ENCODE measurements at places on chromosomes 5 and 9.

- DNase-seq = no peak
These were observed 100.6 kb downstream of the ZCCHC7 start for GRCh38 chr9:37220971-37221370.

DNA sequence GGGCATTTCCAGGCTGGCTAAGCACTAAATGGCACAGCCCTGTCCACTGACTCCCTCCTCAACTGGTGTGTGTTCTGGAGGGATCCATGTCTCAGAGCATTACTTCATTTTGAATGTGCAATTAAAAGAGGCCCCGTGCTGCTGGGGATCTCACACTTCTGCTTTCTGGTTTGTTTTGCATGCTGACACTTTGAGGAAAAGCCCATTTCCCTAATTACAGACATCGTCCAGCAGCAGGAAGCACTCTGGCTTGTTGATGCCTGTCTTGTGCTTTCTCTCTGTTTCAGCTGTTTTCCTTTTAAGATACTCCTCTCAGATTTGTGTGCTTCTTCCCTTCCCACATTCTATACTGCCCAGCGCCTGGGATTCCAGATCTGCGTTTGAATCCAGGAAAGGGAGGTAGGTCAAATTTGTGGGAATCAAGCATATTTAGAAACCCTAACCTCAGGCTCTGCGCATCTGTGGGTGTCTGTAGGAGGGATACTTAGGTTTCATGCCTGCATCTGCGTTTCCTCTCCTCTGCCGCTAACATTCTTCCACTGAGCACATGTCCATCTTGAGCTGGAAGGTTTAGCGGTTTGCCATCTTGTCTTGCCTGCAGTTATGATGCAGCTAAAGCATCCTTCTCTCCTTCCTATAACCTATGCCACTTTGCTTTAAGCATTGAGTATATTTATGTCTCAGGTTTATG, 25.7 kb downstream of the SYK start:
- DNase-seq = peak; percentile 22

DNA sequence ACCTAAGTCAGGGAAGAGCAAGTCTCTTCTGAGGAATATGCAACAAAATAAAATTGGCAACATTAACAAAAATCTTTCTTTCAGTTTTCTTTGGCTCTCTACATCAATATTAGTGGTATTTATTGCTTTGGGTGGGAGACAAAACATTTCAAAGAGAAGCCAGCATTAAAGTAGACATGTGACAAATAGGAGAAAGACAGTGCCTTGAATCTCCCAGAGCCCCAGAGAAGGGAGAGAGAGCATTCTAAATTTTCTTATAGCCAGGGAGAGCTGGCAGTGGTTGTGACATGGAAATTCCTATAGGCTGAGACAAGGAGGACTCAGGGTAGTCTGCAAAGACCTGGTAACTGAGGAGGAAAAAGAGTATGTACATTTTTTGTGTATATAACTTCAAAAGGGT, 79.4 kb upstream of the NREP start:
- no peak for DNase-seq

DNA sequence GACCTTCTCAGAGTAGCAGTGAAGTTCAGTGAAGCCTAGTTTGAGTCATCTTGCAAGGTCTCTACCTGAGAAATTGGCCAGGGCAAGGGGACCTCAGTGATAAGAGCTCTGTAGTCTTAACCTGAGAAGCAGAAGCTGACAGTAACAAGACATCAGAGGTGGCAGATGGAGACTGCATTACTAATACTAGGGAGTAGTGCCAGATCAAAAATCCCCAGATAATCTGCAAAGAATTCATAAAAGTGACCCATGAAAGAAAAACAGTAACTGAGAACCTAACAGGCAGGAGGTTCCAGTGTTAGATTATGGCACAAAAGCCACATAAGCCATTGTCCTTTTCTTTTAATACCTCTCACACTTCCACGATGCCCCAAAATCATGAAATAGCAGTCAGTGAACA, 175.5 kb downstream of the MUSK start:
- DNase-seq = no peak

DNA sequence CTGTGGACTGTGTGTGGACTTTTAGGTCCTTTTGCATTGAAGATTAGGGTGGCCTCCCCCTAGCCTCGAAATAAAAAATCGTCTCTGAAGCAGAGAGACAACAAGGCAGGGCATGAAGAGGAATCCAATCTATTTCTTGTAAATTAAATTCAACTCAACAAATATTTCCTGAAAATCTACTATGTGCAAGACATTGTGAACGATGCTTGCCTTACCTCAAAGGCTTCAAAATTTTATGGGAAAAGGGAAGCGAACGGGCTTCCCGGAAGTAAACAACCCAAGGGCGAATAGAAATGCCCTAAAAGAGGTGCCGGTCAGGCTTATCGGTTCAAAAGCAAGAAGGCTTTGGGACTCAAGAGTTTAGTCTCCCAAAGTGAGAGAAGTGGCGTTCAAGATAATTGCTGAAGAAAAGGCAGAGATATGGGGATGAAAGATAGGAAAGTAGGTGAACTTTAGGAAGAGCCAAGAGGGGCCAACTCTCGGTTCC, 525 bp downstream of the KIF24 start:
- DNase-seq = peak; percentile 45

GRCh38 chr9:105236261-105236660, 8.2 kb upstream of the SLC44A1 start:
- DNase-seq = no peak

GRCh38 chr9:18473652-18474279, at the start of gene ADAMTSL1:
Gene ADAMTSL1 (plus strand): TSS chr9:18474153. CDS start chr9:18474233, 80 bp downstream.
- peak; percentile 47 for DNase-seq

GRCh38 chr5:151770383-151771258, 1.1 kb upstream of the G3BP1 start:
- peak; percentile 25 for DNase-seq

- no peak for DNase-seq
These were observed 507.3 kb downstream of the ISL1 start for GRCh38 chr5:51890435-51891116.

DNA sequence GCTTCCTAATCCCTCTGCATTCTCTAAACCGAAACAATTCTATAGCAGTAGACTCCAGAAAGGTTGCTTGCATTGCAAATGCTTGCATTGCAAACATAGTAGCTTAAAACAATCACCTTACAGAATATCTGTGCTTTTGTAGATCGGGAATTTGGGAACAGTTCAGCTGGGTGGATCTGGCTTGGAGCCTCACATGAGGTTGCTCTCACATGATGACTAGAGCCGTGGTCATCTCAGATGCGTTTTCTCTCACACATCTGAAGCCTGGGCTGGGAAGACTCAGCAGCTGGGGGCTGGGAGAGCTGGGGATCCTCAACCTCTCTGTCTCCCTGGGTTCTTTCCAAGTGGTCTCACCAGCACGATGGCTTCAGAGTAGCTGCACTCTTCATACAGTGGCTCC, 127.8 kb downstream of the MSX2 start:
- DNase-seq = no peak

DNA sequence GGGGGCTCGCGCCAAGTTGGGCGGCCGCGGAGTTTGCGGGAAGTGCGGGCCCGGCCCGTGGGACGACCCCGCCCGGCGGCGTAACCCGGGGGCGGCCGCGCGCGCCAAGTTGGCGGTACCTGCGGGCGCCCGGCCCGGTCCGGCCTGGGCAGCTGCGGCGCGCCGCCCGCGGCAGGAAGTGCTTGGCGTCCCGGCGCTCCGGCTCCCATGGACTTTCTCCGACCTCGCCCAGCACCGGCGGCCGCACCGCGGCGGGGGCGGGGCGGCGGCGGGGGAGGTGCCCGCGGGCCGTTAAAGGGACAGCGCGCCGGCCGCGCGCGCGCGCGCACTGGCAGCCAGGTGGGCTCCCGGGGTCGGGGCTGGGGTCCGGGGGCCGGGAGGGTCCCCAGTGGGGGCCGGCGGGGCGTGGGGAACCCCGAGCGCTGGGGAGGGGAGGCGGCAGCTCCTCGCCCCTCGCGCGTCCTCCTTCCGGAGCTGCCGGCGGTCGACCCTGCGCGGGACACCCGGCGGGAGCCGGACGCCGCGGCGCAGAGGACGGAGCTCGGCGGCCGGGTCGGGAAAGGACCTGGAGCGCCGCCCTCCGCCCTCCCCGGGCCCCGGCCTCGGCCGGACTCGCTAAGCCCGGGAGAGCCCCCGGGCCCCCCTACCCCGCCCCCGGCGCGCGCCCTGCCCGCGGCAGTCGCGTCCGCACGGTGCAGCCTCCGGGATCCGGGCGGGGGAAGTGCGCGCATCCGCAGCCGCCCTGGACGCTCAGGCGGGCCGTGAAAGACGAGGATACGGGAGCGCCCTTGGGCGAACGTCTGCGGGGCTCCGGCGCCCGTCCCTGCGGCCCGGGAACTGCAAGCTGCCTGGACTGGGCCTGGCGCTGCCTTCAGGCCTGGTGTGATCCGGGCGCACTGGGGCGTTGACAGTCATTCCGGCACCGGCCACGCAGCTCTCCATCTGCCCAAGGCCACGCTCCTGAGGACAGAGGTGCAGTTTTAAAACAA, at the start of gene NACC2:
Gene NACC2 (minus strand): TSS at position 220 of the 989 bp plus-strand sequence. CDS start 44,768 bp downstream, outside the sequence.
- DNase-seq = peak; percentile 60

GRCh38 chr9:119963798-119964372, 594.6 kb upstream of the BRINP1 start:
- no peak for DNase-seq

- DNase-seq = peak; percentile 5
These were observed 731 bp downstream of the PRR16 start for GRCh38 chr5:120464627-120465435.

- DNase-seq = no peak
These were observed 910.2 kb downstream of the TAF11L14 start for GRCh38 chr5:18544421-18544820.

GRCh38 chr5:88683506-88684135, 199.4 kb downstream of the MEF2C start:
- peak; percentile 95 for DNase-seq

DNA sequence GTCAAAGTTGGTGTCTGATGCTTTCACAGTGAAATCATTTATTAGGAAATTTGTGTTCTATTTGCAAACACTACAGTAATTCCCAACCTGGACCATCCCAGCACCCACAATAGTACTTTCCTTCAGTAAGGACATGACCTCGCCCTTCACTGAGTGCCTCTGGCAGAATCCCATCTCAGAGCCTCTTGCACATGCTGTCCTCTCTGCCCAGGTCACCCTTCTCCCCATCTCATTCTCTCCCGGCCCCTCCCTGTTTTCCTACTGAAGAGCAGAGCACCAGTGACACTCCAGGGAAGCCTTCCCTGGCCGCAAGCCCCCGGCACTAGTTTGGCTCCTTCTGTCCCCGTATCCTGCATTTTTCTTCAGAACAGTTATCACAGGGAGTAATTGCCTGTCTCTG, 220.4 kb downstream of the MAPKAP1 start:
- no peak for DNase-seq

DNA sequence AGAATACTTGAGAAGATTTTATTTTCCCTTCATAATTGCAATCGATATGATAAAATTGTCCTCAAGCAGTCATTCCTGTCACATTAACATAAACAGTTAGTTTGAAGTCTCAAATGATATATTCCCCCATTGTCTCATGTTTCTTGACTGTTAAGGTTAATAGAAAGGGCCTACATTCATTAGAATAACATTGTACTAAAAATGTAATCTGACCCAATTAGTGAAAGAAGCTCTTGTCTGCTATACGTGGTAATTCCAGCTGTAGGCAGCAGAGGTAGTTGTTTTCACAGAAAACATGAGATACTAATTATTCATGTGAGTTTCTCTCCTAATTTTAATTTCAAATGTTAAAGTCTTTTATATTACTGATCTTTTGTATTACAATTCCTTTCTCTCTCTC, 25.9 kb upstream of the AP3B1 start:
- DNase-seq = no peak

DNA sequence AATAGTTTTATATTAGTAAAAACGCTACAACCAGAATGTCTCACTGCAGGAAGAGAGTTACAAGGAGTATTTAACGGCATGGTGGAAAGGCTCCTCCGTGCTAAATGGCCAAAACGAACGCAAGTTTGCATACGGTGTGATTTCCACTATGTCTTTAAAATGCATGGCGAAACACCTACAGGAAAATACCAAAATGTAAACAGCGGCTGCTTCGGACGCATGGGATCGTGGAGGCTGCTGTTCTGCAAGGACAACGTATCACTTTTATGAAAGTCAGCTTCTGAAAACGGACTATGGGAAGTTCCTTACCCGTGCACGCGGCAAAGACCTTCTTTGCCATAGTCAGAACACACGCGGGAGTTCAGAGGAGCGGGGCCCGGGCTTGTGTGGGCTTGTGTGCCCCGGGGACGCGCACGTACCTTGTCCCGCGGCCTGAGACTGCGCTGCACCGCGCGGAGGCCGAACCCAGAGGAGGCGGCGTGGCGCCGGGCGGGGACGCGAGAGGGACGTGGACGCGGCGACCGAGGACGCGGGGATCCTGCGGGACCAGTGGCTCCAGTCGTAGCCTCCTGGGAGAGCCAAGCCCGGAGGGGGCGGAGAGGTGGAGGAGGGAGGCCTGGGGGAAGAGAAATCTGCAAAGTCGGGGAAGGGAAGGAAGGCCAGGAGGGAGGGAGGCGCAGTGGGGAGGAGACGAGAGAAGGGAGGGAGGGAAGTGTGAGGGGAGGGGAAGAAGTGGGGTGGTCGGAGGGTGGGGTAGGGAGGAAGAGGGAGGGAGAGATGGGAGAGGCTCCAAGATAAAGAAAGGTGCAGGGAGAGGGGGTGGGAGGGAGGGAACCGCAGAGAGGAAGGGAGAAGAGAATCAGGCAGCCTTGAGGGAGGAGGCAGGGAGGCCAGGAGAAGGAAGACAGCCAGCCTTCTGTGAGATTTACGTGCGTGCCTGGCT, at the start of gene CMBL:
Gene CMBL (minus strand): TSS at position 697 of the 943 bp plus-strand sequence. CDS start 17,140 bp downstream, outside the sequence.
- peak; percentile 89 for DNase-seq

DNA sequence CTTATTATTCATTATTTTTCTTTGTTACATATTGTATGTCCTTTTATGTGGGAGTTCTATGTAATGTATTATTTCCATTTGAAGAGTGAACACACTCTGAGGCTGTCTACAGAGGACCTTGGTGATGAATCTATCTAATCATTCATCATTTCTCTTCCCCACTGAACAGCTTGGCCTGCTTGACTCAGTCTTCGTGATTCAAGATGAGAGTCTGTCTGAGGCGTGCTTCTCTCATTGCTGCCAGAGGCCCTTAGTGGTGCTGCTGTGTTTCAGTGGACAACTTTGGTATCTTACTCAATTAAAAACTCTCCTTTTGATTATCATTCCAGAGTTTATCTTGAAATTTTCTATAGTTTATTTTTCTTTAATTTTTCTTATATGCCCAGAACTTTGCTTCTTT, 318.1 kb upstream of the DAB2 start:
- DNase-seq = no peak

DNA sequence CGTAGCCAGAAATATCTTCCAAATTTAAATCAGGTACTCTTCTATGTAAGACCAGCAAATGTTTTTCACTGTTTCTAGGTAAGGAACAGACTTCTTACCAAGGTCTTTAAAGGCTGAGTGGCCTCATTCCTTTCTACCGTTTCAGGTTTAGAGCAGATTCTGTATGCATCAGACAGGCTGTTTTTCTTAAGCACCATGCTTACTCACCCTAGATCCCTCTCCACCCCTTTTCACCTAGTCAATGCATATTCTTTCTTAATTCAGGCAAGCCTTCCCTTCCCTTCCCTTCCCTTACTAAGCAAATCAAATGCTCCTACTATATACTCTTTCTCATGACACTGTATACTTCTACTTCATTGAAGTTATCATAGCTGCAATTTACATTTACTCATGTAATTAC, 70.7 kb downstream of the RFX3 start:
- no peak for DNase-seq

GRCh38 chr5:87732875-87733768, 320.4 kb upstream of the CCNH start:
- DNase-seq = peak; percentile 68
